ENCODE measurements at places on chromosomes 7 and 10. TPM values are rescaled to one million over a fixed set of nuclear protein-coding genes. Genes with fewer than 3 reads are reported as not detected.

Gene FAM25A
- not detected for total RNA-seq

Gene SEMA3E
- 5.8 TPM for total RNA-seq

Gene PRLHR
- not detected for total RNA-seq

Gene CNNM1
- 0.24 TPM for total RNA-seq

Gene SLC13A4
- total RNA-seq, result not detected

Gene NPY
- not detected for total RNA-seq

Gene BHLHA15
- 1.3 TPM for total RNA-seq

Gene AZGP1
- total RNA-seq, result 7.9 TPM

Gene NPTX2
- 15.5 TPM for total RNA-seq

Data from mucosa of descending colon (tissue), 3 donors.